Naive thymus-derived CD8-positive, alpha-beta T cell (primary cell): ENCODE measurements at places on chromosomes 1 and 21.

DNA sequence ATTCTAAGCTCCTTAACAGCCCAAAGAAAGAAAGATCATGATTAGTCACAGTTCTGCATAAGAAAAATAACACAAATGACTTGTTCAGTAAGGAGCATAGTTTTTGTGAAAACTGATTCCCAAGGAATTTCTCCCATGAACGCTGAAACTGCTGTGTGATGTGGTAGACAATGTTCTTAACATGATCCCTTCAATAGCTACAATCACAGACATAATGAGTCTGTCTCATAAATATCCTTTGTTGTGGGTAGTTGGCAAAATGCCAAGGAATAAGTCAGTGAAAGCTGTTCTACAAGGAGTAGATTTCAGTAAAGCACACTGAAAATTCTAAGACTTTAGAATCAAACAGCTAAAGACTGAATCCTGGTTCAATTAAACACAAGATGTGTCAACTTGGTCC, 404.8 kb downstream of the HLX start:
- no peak for DNase-seq

DNA sequence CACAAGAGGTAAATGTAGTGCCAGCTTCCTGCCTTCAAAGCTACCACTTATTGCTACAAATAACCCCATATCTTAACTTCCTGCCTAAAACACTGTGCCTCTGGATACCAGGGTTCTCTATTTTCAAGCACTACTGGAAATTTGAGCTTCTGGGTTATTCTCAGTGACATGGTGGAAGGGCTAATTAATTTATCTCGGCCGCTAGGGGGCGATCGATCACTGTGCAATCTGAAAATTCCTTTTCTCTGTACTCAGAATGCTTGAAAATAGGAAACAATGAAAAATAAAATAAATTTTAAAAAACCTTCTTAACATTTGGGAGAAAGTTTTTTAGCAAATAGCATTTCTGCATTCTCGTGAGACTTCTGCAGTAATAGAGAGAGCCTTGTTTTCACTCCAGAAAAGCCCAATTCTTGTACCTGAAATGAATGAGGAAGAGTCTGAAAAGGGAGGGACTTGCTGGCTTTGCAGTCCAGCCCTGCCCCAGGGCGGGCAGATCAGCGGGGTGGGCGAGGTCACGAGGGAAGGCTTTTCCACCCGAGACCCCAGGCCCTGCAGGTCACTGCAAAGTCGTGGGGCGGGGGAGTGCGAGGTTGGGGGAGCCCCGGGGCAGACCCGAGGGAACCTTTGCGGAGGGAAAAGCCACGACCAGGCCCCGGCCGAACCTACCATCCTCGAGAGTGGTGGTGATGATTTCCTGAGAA, 276.7 kb downstream of the PCP4 start:
- peak; percentile 19 for DNase-seq

DNA sequence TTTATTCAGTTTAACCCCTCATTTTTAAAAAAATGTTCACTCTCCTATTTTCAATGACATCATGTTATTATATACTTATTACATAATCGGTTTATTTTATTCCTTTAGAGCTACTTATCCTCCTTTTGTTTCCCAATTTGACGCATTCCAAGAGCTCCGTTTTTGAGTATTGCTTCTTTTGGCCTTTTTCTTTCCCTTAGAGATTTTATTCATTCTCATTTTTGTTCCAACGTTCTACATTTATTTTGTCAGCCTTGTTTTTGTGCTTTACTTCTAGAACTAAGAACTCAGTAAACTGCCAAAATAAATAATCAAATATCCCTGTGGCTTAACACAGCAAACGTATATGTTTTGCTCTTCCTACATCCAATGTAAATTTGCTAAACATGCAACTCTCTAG, 769.1 kb downstream of the NCAM2 start:
- no peak for DNase-seq

DNA sequence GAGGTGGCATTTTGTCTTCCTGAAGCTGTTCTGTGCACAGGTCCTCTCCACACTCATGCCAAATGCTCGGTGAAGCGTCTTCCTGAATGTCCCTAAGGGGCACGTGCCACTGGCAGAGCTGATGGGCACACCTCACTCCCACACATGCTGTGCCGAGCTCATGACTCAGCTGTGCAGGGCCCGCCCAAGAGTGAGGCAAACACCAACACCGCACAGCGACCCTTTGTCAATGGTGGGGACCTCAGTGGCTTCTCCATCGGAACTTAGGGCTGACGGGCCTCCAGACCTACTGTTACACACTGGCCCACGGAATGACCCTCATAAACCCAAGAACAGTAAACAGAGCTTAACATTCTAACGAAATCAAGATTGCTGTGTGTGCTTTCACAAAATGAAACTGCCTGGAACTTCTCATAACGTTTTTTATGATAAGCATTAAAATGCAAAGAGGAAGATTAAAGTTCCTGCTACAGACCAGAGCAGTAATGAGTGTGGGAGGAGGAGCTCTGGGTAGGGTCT, 89.3 kb downstream of the SIM2 start:
- DNase-seq, result no peak

DNA sequence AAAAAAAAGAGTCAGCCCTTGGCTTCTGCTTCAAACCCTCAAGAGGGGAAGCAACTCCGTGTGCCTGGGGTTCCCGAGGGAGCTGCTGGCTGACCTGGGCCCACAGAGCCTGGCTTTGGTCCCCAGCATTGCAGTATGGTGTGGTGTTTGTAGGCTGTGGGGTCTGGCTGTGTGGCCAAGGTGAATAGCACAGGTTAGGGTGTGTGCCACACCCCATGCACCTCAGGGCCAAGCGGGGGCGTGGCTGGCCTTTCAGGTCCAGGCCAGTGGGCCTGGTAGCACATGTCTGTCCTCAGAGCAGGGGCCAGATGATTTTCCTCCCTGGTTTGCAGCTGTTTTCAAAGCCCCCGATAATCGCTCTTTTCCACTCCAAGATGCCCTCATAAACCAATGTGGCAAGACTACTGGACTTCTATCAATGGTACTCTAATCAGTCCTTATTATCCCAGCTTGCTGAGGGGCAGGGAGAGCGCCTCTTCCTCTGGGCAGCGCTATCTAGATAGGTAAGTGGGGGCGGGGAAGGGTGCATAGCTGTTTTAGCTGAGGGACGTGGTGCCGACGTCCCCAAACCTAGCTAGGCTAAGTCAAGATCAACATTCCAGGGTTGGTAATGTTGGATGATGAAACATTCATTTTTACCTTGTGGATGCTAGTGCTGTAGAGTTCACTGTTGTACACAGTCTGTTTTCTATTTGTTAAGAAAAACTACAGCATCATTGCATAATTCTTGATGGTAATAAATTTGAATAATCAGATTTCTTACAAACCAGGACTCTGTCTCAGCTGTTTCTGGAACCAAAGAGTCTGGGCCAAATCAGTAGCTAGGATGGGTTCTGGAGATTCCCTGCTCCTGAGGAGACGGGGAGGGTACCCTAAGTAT, 26.8 kb upstream of the KDM4A start:
- no peak for DNase-seq

DNA sequence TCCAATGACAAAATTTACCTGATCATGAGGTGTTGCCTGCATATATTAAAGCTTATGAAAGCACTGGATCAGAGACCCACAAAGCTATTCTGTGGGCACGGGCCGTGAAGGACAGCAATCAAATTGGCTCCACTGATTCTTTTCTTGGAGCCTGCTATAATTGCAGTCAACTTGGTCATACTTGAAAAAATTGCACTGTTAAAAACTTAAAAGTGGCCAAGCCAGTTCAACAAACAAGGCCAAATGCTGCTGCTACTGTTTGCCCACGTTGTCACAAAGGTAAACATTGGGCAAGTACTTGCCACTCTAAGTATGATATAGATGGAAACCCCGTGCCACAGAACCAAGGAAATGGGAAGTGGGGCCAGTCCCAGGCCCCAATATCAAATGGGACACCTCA, 37.8 kb downstream of the CYP4A11 start:
- no peak for DNase-seq

DNA sequence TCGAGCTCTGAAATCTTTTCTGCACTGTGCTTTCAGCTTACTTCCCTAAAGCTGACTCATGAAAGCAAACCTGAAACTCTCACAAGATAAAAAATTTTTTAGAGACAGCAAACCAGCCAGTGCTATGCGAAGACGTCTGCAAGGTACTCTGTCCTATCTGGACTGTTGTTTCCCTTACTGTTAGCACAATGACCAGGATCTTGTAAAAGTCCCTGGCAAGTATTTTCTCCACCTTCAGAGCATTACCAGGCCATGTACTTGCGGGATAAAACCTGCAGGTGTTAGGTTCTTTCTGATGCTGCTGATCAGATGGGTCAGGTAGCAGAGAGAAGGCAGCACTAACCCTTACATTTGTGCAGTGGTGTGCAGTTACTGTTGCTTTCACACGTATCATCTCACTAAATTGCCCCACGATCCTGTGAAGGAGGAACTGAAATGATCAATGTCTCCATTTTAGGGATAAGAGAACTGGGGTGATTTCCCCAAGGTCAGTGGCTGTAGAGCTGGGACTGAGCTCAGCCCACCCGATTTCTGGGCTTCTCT, 56.6 kb downstream of the PLXNA2 start:
- DNase-seq, result no peak

DNA sequence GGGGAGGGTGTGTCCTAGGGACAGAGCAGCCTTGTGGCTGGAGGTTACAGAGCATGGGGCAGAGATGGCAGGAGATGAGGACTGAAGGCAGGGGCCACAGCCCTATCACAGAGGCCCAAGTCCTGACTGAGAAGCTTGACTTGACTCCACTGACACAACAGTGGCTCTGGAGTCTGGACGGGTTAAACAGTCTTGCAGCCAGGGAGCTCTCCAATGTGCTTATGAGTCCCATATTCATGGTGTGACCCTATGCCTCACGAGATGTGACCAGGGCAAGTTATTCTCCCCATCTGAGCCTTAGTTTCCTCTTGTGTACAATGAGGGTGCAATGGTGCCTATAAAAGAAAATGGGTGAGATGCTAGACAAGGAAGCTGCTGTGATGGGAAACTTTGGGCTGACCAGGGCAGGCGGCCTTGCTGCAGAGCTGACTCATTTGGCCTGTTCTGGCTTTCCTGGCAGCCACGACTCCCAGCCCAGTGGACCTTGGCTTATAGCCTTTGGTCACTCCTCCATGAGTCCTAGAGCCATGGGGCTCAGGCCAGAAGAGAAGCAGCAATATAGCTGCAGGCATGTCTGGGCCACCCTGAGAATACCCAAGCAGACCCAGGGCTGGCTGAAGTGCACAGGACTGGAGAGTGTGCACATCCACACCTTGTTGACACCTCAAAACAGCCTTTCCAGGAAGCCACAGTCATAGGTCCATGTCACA, 2.8 kb upstream of the TTC22 start:
- no peak for DNase-seq

DNA sequence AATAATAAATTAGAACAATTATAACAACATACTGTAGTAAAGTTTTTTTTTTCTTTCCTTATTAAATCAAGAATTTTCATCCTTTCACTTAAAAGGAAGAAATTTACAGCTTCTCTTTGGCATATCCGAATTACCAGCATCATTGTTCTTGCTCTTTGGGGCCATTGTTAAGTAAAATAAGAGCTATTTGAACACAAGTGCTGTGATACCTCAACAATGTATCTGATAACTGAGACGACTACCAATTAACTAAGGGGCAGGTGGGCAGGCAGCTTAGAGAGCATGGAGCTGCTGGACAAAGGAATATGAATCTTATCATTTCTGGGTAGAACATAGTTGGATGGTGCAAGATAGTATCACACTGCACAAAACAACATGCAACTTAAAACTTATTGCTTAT, 719.9 kb upstream of the TMPRSS15 start:
- no peak for DNase-seq

DNA sequence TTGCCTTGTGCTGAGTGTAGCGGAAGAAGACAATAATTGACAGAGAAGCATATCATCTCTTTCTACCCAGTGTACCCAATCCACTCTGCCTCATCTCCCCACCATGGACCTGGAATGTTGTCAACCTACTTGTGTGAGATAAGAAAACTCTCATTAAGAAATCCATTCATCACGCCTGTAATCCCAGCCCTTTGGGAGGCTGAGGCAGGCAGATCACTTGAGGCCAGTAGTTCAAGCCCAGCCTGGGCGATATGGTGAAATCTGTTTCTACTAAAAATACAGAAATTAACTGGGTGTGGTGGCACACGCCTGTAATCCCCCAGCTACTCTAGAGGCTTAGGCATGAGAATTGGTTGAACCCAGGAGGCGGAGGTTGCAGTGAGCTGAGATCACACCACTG, 209.6 kb downstream of the PBX1 start:
- DNase-seq, result no peak

DNA sequence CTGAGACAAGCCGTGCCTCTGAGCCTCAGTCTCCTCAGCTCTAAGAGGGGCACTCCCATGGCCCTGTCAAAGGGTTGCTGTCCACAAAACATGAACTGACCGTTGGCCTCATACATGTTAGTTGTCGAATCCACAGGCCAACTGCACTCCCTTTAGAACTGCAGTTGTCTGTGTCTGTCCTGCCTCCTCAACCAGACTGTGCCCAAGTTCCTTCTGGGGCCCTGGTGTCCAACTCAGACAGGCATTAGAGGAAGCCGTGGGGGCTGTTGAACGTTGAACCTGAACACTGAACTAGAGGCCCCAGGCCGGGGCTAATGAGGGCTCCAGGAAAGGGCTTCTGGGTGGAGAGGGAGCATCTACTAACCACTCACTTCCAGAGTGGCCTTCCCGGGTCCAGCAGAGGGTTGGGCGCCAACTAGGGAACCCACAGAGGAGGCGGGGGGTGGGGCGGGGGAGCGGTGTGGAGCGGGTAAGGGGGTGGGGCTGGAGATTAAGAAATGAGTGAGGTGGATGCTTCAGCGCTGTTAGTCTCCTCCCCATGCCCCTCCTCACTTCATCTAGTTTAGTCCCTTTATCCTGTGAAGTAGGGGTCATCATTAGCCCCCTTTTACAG, at the start of gene RAB42:
Gene RAB42, plus strand, starts transcription at position 558 of the 613 bp plus-strand sequence. CDS start 247 bp downstream, outside the sequence.
- DNase-seq, result no peak

DNA sequence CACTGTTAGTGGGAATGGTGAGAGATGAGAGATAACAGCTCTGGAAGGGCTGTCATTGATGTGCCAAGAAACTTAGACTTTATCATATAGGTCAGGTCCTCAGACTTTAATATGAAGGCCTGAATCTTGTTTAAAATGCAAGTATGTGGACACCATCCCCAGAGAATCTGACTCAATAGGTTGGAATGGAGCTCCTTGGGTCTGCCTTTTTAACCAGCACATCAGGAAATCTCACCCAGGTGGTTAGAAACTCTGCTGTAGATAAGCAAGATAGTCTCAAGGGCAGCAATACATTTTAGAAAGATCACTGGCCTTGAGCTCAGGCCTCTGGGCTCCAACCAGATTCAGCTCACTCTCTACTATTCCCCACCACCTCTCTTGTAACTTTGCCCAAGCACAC, 180.4 kb downstream of the SLC44A5 start:
- DNase-seq, result no peak

GRCh38 chr21:34603710-34604057, 11.2 kb downstream of the RCAN1 start:
- DNase-seq, result no peak

GRCh38 chr1:103267266-103267665, 158.9 kb upstream of the COL11A1 start:
- DNase-seq, result no peak
